Stimulated activated CD8-positive, alpha-beta memory T cell treated with anti-CD3 and anti-CD28 coated beads, Interleukin-2, amount 100 ng/mL, for 1 hour (primary cell): ENCODE measurements at places on chromosomes 6 and 20.

GRCh38 chr6:7115543-7116231 lies 7.9 kb downstream of the RREB1 start:
- no peak for DNase-seq

GRCh38 chr6:53294095-53294494 lies 54.7 kb downstream of the ELOVL5 start:
- DNase-seq, result no peak

GRCh38 chr6:96520171-96521115 lies 1.2 kb upstream of the UFL1 start:
- DNase-seq, result no peak

GRCh38 chr20:10855778-10856177 lies 182.0 kb upstream of the JAG1 start:
- DNase-seq, result no peak

DNA sequence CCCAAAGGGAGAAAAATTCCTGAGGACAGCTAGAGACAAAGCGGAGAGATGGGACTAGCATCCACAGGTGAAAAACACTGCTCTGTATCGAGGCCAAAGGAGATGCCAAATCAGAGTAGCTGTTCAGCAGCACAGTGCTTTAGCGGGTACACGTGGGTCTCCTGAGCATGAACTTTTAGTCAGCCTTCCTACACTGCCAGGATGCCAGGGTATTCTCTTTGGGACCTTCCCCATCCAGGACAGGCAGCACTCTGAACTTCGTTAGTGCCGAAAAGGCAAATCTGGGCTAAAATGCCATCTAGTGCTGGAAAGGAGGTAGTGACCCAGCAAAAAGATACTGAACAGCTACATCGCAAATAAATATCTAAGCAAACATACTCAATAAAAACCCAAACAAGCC lies 64.9 kb downstream of the C6orf58 start:
- no peak for DNase-seq

GRCh38 chr6:9138936-9139335 lies 703.6 kb upstream of the SLC35B3 start:
- no peak for DNase-seq

DNA sequence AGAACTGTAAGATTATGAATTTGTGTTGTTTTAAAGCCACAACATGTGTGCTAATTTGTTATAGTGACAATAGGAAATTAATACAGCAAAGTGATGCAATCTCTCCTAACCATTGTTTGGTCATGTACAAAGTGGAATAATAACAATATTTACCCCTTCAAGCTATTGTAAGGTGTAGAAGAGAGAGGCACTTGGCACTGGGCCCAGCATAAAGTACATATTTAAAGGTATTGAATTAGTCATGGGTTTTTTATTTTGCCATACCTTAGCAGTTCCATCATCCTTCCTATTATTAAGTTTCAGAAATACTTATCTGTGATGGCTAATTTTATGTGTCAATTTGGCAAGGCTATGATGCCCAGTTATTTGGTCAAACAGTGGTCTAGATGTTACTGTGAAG lies 322.4 kb upstream of the TSHZ2 start:
- no peak for DNase-seq

DNA sequence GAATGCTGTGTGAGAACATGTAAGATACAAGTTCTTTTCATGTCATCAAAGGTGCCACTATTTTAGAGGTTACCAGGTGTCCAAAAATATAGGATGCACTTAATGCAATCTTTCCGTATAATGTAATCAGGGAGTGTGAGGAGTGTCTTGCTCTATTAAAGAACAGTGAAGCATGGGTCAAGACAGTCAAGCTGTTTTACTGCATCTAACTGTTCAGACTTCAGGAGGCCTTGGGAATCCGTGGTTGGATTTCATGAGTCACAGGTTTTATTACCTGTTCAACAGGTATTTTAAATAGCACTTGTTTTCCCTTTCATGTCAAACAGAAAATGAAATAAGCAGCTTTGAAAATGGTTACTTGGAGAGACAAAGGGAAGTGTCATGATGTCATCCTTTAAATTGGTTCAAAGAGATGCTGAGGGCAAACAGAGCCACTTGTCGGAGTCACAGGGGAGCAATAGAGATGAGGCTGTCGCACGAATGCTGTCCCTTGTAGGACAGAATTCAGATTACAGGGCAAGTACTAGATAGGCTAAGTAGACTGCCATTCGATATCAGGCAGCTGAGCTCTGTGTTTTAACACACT lies 621.5 kb downstream of the QKI start:
- no peak for DNase-seq

DNA sequence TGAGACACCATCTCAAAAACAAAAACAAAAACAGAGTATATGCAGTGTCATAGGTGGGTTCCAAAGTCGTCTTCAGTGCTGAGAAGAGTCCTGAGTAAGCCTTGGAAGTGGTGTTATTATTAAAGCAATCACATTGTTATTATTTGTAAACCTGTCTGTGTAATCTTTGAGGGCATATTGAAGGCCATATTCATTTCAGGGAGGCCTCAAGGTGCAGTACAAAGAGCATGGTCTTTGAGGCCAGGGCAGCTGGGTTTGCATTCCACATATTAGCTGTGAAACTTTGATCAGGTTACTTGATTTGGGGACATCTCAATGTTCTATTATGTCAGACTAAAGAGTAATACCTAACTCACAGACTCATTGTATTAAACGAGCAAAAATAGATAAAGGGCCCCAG lies 139.3 kb upstream of the SOX4 start:
- DNase-seq, result no peak

DNA sequence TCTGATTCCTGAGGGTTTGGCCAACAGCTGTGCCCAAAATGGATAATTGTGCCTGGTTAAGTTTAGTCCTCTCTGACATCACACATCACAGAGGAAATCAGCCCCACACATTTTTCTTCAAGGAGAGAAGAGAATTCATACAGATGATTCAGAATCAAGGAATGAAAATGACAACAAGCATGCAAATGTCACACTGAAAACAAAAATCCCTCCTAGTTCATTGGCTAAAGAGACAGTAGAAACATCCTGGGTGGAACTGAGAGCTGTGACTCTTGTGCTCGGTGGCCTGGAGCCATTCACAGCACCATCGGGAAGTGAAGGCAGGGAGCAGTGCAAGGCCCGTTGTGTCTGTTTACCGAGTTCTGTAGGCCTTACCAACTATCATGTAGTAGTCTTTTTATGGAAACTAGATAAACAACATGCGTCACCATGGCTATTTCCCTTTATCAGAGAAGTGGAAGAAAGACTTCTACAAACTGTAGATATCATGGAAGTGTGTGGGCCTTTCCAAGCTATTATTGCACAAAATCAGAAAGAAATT lies 81.7 kb upstream of the TENT5A start:
- no peak for DNase-seq

DNA sequence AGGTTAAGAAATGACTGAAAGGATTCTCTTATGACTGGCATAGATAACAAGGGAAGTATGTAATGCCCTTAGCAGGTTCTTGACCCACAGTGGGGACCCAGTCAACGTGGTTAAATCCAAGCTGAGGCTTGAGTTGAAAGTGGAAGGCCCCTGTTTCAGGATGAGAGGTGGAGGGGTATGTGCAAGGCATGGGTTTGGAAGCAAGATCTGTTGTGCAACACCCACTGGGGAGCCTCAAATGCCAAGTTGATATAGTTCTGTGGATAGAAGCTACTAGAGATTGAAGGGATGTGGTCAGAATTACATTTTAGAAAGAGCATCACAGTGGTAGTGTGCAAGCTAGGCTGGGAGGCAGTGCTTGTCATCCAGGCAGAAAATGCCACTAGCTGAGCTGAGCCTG lies 5.1 kb downstream of the PABPC1L start:
- DNase-seq, result no peak

GRCh38 chr20:33437141-33437911 lies 6.2 kb downstream of the SNTA1 start:
- DNase-seq, result no peak

DNA sequence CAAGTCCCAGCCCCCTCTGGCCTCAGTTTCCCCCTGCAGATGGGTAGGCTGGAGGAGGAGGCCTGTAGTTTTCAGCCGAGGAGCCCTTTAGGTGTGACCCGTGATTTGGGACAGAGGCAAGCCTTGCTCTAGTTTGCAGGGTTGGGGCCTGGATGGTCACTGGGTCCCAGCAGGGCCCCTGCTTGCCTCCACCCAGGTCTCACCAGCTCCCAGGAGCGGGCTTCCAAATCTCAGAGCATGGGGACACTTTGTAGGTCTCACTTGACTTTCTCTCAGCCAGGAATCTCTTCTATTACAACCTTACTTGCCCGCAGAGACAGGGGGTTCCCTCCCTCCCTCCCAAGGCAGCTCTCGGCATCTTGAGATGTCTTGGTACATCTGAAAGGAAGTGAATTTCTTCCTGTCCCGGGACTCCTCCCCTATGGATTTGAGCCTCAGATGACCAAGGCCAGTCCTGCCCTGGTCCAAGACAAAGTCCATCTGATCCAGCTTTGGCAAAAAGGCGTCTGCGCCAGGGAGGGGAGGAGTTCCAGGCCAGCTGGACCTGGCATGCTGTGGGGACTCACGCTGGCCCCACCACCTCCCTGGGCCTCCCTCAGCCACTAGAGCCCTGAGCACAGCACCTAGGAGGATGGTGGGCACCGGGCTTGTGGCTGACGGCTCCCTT lies 47.4 kb downstream of the SRC start:
- DNase-seq, result no peak

GRCh38 chr6:116215414-116215813 lies 38.5 kb downstream of the TSPYL4 start:
- no peak for DNase-seq

DNA sequence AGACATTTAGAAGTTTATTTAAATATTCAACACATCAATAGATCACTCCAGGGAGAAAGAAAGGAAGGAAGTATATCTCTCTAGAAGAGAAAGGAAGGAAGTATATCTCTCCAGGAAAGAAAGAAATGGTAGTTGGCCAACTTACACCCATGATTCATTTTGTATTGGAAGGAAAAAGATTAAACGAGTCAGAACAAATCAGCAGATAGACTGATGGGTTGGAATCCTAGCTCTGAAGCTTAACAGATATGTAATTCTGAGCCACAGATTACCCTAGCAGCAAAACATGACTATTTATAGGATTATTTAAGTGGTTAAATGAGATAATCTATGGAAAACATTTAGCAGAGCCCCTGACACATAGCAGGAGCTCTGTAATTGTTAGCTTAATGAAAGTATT lies 27.1 kb downstream of the COL12A1 start:
- no peak for DNase-seq

- no peak for DNase-seq
Observed at GRCh38 chr20:1376408-1377270, 16.2 kb downstream of the FKBP1A start.

GRCh38 chr6:152879681-152880080 lies 103.2 kb downstream of the FBXO5 start:
- DNase-seq, result no peak

DNA sequence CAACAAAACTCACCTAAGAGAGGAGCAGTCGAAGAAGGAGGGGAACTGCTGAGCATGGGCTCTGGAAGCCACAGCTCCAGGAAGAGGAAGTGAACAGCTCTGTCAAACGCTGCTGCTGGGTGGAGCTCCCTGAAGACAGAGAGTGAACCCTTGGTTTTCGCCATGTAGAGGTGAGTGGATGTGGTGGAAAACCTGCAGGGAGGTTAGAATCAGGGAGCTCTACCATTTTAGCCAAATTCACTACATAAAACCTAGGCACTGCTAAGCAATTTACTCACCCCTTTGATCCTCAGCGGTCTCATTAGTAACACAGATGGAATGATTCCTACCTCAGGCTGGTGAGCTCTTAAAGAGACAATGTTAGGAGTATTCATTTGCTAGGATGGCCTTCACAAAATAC lies 19.4 kb upstream of the TFAP2A start:
- no peak for DNase-seq

DNA sequence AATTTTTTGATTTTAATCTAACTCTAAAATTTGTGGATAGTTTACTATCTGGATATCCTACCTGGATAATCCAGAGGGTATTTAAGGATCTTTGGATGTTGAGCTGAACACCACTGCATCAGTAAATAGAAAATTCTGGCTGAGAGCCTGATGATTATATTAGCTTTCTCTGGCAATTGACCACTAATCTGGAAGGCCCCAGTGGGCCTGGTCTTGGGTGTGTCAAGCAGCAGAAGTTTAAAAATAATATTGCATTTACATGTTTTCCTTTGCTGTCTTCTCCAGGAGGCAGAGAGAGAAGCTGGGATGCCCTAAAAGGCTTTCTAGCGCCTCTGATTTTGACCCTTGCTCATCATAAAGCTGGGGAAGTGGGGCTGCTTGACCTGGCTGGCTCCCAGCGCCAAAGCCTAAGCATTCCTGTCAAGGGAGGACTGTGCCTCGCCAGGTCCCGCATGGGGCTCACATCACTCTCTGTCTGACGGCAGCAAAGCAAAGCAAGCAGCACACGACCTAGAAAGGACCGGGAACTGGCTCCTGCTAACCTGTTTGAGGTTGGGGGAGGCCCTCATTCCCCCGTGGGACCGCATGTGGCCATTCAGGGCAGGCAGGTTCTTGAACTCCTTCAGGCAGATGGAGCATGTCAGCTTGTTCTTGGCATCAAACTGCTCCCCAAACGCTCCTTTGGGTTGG lies 46.6 kb upstream of the MRPS10 start:
- no peak for DNase-seq

- DNase-seq, result no peak
Observed at GRCh38 chr6:88605271-88605670, 358.1 kb downstream of the RNGTT start.

- no peak for DNase-seq
Observed at GRCh38 chr20:40037511-40037910, 651.5 kb downstream of the MAFB start.

DNA sequence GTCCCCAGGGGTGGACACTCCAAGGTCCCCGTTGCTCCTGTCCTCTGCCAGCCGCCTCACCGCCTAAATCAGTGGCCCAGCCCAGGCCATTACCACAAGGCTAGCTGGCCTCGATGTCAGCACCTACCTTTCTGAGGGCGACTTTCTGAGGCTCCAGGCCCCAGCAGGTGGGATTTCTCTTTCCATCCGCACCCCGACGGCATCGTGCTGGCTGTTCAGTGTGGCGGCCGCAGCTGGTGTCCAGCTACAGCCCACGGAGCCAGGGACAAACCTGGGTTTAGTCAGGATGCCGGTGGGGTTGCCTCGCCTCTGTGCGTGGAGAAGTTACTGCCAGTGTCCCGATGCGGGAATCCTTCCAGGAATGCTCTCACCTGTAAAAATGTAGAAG lies 60.8 kb downstream of the ERMARD start:
- DNase-seq, result no peak

DNA sequence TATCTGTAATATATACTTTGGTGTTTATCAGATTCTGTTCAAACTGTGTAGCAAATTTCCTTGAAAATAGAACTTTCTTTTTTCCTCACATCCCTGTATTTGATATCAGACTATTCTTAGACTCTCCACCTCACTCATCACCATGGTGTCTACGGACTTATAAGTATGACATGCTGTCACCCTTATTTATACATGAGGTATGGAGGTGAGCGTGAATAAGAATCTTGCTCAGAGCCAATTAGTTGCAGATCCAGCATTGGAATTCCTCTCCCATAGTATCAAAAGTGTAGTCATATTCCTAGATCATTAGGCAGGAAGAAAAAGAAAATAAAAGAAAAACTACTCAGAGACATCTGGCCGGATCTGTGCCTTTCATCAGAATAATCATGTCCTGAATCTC lies 43.0 kb downstream of the TPD52L1 start:
- DNase-seq, result no peak

GRCh38 chr20:47350691-47351545 lies 5.6 kb downstream of the ZMYND8 start:
- no peak for DNase-seq

GRCh38 chr20:46122071-46122470 lies 4.0 kb downstream of the CD40 start:
- no peak for DNase-seq

GRCh38 chr6:77457720-77458349 lies 5.5 kb downstream of the HTR1B start:
- DNase-seq, result no peak

- no peak for DNase-seq
Observed at GRCh38 chr6:130882370-130882769, 55.2 kb downstream of the SMLR1 start.

GRCh38 chr6:133817460-133818047 lies 71.4 kb upstream of the TCF21 start:
- no peak for DNase-seq
